Right renal pelvis (tissue), 4 donors: ENCODE measurements at places on chromosomes 3 and 15. TPM values are rescaled to one million over a fixed set of nuclear protein-coding genes. Genes with fewer than 3 reads are reported as not detected.

PDE12 gene
- 13.8 TPM for polyA plus RNA-seq

ISLR2 gene
- polyA plus RNA-seq: 0.80 TPM

KBTBD13 gene
- 0.09 TPM for polyA plus RNA-seq

SLC4A7 gene
- 23.3 TPM for polyA plus RNA-seq

CATSPER2 gene
- polyA plus RNA-seq: 4.2 TPM

INSYN1 gene
- polyA plus RNA-seq: 29.0 TPM

SPINK8 gene
- polyA plus RNA-seq: not detected

RHCG gene
- 2.2 TPM for polyA plus RNA-seq

CASR gene
- polyA plus RNA-seq: 29.6 TPM

C3orf22 gene
- 0.23 TPM for polyA plus RNA-seq

SCN5A gene
- 0.89 TPM for polyA plus RNA-seq

ACVR2B gene
- 18.6 TPM for polyA plus RNA-seq

TRAT1 gene
- polyA plus RNA-seq: not detected

DNA sequence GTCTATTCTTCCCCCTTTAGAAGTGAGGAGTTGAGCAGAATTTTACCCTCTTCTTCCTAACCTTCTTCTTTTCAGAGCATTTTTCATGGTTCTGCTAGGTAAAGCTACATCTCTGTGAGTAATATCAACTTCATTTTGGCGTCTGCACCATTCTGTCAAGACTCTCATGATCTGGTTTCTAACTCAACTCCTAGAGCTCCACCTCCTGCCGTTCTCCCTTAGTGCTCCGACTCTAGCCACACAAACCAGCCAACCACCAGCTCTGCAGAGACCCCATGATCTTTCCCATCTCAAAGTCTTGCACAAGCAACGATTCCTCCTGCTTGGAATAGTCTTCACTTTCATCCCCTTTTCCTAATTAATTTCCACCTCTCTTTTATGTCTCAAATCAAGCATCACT, 193.9 kb upstream of the TMC3 start:
- DNase-seq: no peak

GRCh38 chr3:159187232-159187631, 385.4 kb downstream of the MFSD1 start:
- no peak for DNase-seq

DNA sequence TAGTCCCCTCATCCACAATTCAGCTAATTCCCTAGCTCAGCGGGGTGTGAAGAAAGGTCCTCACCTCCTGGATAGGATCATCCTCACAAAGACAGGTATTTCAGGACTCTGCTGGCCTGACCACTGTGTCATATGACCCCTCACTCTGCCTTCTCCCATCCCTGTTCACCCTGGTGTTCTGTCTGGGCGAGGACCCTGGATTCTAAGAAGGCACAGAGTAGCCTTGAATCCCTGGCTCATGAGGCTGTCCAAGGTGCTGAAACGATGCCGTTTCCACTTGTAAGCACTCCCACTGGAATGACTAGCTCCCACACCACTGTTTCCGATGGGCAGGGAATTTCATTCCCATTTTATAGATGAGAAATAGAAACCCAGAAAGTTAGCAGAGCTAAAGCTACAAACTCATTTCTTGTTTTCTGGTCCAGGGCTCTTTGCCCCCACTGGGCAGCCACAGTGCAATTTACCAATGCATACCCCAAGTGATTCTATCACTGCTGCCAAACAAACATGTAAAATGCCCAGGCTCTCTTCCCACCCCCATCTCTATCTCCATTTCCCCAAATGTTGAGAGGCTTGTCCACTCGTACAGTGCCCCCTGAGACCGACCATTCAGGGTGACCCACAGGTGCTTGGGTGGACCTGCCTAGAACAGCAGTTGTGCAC, 83.2 kb downstream of the RAB11A start:
- peak; percentile 49 for DNase-seq

DNA sequence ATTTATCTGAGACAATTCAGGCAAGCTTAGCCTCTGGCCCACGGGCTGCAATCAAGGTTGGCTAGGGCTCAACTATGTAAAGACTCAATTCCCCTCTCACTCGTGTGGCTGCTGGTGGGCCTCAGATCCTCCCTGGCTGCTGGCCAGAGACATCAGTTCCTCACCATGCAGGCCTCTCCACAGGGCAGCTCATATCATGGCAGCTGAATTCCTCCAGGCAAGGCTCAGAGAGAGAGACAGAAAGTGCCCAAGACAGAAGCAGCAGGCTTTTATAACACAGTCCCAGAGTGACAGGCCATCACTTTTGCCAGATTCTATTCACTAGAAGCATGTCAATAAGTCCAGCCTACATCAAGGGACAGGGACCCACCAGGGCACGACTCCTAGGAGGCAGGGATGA, 63.2 kb downstream of the XXYLT1 start:
- DNase-seq: no peak

GRCh38 chr3:181696626-181697230, 15.0 kb upstream of the SOX2 start:
- no peak for DNase-seq

- DNase-seq: no peak
These were observed 20.2 kb upstream of the LMCD1 start for GRCh38 chr3:8481380-8481779.

GRCh38 chr3:75176937-75177336, 487.2 kb upstream of the FRG2C start:
- no peak for DNase-seq

- no peak for DNase-seq
These were observed 312.0 kb upstream of the CCDC54 start for GRCh38 chr3:107065094-107065861.

DNA sequence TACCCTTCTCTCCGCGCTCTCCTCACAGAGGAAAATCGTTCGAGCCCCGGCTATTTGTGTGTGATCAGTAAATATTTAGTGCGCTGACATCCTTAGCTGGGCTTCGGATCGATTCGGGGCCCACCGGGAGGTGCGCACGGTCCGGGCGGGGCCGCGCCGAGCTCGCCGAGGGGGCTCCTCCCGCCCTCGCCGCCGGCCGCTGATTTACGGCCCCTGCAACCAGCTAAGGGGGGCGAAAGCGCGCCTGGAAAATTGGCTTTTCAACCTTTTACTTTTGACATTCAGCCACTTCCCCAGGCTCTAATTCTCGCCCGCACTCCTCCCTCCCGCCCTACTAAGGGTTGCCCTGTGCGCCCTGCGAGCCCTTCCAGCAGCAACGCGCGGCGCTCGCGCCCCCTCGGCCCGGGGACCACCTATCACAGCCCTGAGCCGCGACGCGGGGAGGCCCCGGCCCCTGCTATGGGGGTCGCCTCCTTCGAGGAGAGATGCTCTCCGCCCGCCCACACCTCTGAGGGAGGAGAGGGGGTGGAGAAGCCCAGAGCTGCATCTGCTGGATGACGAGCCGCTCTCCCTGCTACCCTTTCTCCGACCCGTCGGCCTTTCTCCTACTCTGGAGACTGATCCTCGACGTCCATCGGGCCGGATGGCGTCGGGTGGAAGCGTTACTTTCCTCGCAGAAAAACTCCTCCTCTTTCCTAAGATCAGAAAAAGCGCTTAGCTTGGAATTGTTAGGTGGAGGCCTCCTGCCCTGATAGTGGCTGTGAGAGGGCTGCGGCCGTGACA, 7.8 kb upstream of the NR2F2 start:
- DNase-seq: peak; percentile 75

GRCh38 chr3:57006949-57007419, 53.5 kb upstream of the SPATA12 start:
- DNase-seq: no peak

DNA sequence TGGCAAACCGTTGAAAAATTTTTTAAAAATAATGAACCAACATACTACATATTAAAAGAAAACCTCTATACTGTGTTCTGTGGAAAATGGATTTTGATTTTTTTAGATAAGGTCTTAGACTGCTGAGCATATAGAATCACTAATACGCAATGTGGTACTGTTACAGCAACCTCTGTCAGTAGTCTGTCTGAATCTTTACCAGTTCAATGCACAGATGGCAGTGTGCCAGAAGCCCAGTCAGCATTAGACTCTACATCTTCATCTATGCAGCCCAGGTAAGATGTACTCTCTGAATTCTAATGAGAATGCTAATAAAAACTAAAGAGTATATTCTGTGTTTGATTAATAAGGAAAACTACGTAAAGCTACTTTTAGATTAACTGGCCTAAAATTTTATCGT, 31.3 kb upstream of the FAH start:
- no peak for DNase-seq

DNA sequence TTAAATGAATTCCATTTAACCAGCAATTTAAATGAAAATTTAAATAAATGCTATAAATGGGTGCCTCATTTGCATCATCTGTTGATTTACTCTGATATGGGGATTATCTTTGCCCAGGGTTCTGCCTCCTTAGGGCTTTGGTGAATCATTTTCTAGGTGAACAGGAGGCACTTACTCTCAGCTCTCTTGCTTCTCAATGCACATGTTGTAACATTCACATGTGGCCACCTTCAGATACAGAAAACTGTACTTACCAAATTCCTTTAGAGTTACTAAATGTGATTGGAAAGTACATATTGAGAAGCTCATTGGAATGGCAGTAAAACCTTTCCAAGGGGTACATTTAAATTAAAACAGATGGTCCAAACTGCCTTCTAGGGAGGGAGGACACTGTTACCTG, 20.8 kb downstream of the GADL1 start:
- no peak for DNase-seq

GRCh38 chr3:49707113-49707480, 12.4 kb downstream of the AMIGO3 start:
- no peak for DNase-seq

DNA sequence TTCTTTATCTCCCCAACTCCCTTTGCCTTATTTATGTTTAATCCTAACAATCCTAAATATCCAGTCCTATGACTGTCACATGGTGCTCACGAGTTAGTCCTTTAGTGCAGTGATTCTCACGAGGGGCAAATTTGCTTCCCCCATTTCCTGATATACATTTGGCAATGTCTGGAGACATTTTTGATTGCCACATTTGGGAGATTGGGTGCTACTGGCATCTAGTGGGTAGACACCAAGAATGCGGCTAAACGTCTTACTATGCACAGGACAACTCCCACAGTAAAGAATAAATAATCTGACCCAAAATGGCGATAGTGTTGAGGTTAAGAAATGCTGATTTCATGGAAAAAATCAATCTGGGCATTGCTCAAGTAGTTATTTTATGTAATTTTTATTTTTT, 466.5 kb downstream of the ROBO2 start:
- no peak for DNase-seq

GRCh38 chr3:171752329-171752728, 58.0 kb downstream of the PLD1 start:
- no peak for DNase-seq

- DNase-seq: no peak
These were observed 155.4 kb downstream of the DIPK2A start for GRCh38 chr3:144127014-144127413.

DNA sequence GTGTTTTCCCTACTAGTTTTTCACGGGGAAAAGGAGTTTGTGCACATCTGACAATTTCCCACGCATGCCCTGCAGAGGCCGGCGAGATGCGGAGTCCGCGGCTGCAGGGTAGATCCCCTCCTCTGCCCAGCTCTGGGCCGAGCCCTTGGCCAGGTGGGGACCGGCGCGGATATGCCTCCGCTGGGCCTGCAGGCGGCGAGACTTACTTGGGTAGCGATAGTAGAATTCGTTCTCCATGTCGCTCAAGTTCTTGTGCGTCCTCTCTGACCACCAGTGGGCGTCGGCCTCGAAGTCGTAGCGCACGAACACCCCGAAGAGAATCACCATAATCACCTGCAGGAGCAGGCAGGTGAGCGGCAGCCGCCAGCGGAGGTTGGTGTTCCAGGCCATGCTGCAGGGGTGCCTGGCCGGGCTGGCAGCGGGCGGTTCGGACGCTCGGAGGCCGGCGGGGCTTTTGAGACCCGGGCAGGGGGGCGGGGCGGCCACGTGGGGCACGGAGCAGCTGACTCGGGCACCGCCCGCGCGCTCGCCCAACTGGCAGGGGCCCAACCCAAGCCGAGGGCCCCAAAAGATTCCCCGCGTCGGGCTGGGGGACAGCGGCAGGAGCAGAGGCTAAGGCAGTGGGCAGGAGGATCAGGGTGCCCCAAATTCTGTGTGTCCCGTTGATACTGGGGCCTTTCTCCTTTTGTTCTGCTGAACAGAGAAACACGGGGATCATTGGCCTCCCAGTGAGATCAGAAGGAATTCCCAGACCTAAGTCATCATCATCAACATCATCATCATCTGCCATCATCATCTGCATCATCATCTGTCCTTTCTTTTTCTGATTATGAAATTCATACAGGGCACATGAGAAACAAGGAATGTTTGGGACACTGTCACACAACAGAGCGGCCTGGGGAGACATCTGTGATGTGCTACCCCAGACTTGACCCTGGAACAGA, at the start of gene RHCG:
Gene RHCG, minus strand, starts transcription at position 429 of the 944 bp plus-strand sequence. Its CDS starts 39 bp downstream, at position 390.
- DNase-seq: peak; percentile 15

GRCh38 chr3:129966876-129967275, 7.6 kb upstream of the TRH start:
- no peak for DNase-seq

GRCh38 chr3:117547956-117548550, 838.5 kb downstream of the TUSC7 start:
- no peak for DNase-seq

- DNase-seq: no peak
These were observed 644.5 kb upstream of the GRM7 start for GRCh38 chr3:6216135-6217026.

- DNase-seq: no peak
These were observed 142.2 kb downstream of the DOCK3 start for GRCh38 chr3:50816894-50817293.

GRCh38 chr3:18937574-18937973, 210.7 kb upstream of the KCNH8 start:
- DNase-seq: no peak

DNA sequence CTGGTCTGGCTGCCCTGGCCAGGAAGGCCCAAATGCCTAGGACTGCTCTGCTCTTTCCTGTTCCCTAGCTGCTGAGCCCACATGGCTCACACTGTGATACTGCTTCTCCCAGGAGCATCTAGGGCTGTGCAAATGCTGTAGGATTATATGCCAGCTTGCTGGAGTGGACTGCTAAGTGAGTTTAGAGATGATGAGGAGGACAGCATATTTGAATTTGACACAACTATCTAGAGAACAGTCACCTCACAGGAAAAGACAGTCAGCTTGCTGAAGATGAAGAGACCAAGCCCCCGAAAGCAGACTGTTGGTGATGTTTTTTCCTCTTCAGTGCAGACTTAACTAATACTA, 39.2 kb downstream of the CLEC3B start:
- DNase-seq: no peak

DNA sequence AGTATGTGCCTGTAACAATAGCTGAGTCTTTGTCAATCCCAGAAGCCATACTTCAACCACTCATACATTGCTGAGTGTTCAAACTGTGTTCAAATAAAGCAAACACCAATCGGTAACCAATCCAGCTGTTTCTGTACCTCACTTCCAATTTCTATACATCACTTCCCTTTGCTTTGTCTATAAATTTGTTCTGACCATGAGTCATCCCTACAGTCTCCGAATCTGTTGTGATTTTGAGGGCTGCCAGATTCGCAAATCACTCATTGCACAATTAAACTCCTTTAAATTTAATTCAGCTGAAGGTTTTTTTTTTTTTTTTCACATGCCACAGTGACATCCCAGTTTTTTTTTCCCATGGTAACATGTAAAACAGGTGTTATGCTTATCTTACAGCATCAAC, 870.3 kb downstream of the NAALADL2 start:
- DNase-seq: no peak
